Choroid plexus epithelial cell (primary cell): ENCODE measurements at places on chromosomes 6 and 20.

DNA sequence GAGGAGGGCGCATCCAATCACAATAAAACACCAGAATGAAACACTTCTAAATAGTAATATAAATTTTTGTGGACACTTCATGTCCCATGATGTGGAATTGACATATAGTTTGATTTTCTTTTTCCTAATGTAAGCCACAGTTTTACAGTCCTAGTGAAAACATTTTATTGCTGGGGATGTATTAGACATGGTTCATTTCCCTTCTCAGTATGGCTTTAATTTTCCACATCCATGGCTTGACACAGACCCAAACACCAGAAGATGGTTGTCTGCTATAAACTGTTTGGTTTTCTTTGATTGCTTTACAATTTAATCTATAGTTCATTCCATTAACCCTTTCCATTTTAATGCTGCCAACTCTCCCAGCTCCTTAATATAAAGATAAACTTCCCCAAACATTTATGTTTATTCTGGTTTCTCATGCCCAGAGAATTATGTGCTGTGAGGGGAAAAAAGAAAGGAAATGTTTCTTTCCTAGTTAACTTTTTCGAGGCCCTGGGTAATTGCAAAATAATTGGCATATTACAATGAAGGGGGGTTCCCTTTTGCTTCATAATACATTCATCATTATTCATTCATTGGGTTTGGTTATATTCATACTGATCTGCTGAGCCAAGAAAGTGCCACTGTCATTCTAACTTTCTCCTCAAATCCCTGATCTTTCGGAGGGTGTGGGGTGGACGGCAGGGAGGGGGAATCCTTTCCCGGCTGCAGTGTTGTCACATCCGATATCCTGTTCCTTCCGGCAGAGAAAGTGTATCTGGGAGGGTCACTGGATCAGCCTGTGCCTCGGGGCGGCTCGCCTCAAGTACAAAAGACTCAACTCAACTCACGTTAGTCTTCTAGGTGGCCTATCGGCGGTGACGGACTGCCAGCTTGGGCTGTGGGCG, 127.6 kb upstream of the TFAP2D start:
- no peak for DNase-seq

DNA sequence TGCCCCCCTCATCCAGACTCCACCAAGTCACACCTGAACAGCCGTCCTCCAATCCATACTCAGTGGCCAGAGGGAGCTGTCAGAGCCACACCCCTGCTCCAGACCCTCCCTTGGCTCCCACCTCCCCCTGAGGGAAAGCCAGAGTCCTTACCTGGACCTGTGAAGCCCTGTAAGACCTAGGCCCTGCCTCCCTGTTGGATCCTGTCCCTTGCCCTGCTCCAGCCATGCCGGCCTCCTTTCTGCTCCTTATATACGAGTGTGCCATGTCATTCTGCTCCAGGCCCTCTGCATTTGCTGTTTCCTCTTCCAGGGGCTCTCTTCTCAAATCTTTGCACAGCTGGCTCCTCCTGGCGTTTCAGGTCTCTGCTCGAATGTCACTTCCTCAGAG, 100.3 kb upstream of the MYL9 start:
- DNase-seq = no peak

GRCh38 chr20:45206725-45207124, at the start of gene SEMG1:
Gene SEMG1 (plus strand): TSS chr20:45207033. CDS start chr20:45207054, 21 bp downstream.
- no peak for DNase-seq

DNA sequence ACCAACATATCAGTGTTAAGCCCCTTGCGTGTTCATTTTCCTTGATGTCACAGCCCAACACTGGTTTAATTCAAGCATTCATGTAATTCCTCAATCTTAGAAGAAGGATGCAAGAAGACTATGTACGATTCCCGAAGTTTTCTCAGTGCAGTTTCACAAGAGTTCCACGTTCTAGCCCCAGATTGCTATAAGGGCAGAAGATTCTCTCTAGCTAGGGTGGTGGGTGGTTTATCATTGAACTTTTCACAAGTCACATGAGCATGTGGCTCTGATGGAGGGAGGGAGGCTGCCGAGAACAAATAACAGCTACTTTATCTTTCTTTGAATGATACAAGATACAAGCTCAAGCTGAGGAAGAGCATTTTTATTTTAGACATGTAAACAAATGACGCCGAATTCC, 71.9 kb upstream of the NHSL1 start:
- DNase-seq = no peak

GRCh38 chr20:6819599-6819998, 52.1 kb downstream of the BMP2 start:
- peak; percentile 35 for DNase-seq

DNA sequence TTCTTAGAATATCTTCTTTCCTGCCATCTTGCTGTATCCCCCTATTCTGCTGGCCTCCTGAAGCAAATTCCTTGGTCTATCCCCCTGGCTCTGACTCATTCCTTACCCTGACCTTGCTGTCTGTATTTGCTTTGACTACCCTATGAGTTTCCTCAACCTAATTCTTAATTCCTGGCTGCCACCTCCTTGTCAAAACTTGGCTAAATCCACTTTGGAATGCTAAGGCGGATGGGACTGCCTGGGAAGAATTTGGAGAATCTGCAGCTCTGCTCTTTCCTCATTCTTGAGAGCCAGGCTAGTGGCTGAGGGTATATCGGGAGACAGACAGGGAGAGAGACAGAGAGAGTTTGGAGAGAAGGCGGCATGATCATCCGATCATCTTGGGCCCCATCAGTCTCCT, 24.4 kb downstream of the CAP2 start:
- DNase-seq = peak; percentile 75

GRCh38 chr6:42509256-42509655, 54.6 kb upstream of the UBR2 start:
- DNase-seq = no peak

DNA sequence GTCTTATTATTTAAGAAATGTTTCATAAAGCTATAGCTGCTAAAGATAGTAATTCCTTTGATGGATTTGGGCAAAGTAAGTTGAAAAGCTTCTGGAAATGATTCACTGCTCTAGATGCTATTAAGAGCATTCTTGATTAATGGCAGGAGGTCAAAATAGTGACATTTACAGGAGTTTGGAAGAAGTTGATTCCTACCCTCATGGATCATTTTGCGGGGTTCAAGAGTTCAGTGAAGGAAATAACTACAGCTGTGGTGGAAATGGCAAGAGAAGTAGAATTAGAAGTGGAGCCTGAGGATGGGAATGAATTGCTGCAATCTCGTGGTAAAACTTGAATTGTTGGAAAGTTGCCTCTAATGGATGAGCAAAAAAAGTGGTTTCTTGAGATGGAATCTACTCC, 316.1 kb downstream of the UTRN start:
- no peak for DNase-seq

DNA sequence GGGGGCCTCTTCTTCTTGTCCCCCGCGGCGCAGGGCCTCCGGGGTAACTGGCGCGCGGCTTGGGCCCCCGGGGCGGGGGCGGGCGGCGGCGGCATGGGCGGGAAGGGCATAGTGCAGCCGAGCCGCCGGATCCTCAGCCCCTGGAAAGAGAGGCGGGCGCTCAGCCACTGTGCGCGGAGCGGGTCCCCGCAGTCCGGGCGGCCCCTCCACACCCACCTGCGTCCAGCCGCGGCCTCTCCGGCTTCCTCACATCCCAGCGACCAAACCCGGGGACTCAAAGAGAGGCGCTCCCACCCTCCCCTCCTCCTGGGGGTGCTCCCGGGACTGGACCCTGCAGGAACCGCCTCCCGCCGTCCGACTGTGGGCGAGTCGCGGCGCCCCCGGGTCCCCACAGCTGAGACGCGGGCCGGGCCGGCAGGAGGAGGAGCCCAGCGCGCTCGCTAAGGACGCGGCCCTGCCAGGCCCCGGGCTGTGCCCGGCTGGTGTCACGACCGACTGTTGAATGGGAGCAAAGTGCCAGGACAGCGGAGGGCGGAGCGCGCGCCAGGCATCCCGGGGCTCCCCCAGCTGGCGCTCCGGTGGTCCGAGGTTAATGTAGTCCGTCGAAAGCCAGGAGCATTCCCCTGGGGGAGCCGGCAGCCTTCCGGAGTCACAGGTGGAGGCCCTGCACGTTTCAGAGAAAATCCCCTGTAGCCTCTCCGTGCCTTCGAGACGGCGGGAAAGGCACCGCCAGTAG, at the start of gene PRR18:
Gene PRR18 (minus strand): TSS at position 360 of the 736 bp plus-strand sequence. CDS start 250 bp downstream, at position 110.
- DNase-seq = no peak

- DNase-seq = peak; percentile 85
Measured at GRCh38 chr6:71468841-71469700, 180.5 kb downstream of the OGFRL1 start.

- DNase-seq = no peak
Measured at GRCh38 chr6:57177545-57178265, 5.6 kb downstream of the BAG2 start.

DNA sequence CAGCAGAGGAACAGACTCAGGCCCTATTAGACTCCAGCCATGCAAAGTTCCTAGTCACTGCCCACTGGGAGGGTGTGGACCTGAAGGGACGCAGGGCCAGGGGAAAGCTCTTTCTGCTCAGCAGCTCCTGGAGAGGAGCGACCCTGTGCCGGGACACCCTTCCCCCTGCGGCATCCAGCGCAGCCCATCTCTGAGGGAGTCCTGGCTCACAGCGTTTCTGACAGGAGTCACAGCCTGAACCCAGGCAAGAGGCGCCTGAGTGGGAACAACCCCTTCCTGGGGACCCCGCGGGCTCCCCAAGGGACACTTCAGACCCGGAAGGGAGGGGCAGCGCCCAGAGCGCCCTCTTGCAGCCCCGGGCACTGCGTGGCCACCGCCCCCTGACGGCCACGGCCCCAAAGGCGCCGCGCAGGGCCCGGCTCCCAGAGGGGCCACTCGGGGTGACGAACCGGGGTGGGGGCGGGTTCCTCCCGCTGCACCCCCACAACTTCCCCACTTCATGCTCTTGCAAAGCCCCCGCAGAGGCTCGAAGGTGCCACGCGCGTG, 862 bp downstream of the UCKL1 start:
- DNase-seq = no peak
